ENCODE measurements at places on chromosomes 6 and 20. TPM values are rescaled to one million over a fixed set of nuclear protein-coding genes. Genes with fewer than 3 reads are reported as not detected.

DNA sequence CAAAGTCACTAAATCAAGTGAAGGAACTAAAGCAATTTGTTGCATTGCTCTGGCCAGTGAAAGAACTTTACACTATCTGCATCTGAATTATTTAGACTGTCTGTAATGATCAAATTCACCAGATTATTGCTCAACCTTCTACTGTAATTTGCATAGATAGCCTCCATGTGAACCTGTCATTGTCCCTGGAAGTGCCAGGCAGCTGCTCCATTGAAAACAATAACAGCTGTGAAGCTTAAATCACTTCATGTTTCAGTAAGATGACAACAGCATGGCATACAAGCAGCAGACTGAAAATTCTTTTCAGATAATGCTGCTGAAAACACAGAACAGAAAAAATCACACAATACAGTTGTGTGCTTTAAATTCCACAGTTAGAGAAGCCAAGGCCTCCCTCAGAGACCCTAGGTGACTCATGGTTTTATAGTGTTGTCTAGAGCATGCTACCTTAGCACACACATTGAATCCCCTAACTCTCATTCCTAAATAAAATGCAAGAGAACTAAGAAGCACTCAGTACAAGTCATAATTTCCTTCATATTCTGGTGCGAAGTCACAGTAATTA lies 248.9 kb downstream of the TPBG start:
- DNase-seq, result no peak

GRCh38 chr6:31859923-31860322 lies 2.7 kb downstream of the NEU1 start:
- no peak for DNase-seq

- DNase-seq, result no peak
Observed at GRCh38 chr6:82554666-82555065, 191.0 kb downstream of the TPBG start.

Gene MAS1
- not detected for polyA plus RNA-seq

DNA sequence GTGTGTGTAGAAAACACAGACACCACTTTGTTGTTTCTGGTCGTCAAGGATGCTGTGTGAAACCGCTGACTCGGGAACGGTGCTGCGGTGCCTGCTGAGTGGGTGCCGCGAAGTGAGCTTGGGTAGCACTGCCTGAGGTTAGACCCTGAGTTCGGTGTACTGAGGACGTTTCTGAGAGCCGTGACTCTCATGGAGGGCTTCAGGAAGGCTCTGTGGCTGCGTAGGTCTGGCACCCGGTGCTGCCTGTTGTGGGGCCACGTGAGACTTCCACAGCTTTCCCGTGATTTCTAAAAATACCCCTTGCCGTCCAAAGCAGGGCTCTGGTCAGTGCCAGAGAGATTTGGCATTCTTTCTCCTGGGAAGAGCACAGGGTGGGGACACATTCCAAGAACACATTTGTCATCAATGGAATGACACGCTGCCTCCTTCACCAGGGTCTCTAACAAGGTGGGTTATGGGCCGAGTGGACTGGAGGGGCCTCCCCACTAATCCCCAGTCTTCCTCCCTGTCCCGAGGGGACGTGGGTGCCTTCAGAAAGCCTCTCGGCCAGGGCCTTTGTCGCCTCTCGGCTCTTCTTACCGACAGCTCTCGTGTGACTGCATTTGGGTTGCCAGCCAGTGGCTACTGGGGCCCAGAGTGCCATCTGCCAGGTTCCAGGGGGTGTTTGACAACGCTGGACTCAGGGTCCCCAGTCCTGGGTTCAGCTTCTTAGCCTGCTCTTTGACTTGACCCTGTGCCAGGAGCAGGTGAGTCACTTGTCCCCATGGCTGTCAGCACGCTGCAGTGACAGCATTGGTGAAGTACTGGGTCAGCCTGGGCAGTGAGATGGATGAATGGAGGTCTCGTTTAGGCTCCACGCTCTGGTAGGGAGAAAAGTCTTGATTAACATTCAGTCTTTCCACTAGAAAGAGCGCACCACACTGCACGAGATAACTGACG lies 62.2 kb downstream of the SYNJ2 start:
- no peak for DNase-seq

DNA sequence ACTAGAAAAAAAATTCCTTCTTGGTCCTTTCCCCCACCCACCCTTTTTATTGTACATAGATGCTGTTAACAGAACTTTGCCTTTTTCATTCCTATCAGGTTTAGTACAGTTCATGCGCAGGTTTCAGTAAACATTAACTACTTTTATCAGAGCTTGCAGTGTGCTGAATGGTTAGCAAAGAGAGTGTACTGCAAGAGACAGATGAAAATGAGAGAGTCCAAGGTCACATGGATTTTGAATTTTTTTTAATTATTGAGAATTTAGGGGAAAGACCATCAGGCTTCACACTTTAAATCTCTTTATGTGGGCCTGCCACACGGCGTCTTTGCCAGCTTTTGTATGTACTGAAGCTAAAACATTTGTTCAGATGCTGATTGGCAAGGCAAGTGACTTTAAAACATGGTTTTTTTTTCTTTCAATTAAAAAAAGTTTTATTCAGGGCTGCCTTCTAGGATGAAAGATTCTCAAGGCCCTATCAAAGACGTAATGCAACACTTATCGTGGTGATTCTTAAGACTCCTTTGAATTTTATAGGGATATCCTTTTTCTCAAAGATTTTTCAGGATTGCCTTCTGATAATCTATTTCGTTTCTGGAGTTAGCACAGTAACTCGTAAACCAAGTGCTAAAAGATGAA lies 32.2 kb downstream of the RREB1 start:
- DNase-seq, result no peak

GRCh38 chr6:29236060-29236459 lies 65.4 kb downstream of the OR2J2 start:
- DNase-seq, result no peak

DNA sequence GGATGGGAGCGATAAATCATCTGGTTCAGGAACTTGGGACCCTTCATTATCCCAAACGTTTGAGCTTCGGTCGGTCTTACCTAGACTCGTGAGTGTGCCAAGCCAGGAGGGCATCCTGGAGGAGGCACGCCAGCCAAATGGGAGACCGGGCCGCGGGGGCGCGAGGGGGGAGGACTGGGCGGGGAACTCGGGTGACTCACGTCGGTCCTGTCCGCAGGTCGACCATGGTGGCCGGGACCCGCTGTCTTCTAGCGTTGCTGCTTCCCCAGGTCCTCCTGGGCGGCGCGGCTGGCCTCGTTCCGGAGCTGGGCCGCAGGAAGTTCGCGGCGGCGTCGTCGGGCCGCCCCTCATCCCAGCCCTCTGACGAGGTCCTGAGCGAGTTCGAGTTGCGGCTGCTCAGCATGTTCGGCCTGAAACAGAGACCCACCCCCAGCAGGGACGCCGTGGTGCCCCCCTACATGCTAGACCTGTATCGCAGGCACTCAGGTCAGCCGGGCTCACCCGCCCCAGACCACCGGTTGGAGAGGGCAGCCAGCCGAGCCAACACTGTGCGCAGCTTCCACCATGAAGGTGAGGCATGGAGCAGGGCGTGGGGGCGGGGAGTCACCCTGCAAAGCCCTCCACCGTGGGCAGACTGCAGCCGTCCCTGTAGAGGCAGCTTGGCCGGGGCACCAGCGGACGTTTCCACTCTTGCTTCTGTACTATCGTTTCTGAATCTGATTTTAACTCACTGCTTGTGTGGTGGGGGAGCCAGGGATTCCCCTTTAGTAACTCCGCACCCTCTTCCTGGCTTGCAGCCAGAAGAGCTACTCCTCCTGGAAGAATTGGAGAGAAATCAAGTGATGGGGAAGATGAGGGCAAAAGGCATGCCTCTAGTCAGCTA lies 2.7 kb downstream of the BMP2 start:
- DNase-seq, result no peak

Gene CD24
- 602 TPM for polyA plus RNA-seq

GRCh38 chr6:157106487-157106886 lies 216.8 kb downstream of the TMEM242 start:
- peak; percentile 28 for DNase-seq

Gene DNMT3B
- polyA plus RNA-seq, result 9.5 TPM

DNA sequence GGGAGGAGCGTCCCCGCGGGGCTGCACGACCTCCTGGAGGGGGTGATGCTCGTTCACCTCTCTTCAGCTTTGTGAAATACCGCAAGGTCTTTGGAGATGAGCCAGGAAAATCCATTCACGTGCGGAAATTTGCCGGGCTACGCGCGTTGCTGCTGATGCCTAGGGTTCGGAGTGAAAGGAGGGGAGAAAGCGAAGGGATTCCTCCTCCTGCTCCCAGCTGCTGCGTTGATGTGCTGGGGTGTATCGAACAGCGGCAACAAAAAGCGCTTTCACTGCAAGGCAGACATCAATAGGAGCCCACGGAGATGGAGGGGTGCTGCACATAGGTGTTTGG lies 391 bp upstream of the B3GAT2 start:
- DNase-seq, result no peak

DNA sequence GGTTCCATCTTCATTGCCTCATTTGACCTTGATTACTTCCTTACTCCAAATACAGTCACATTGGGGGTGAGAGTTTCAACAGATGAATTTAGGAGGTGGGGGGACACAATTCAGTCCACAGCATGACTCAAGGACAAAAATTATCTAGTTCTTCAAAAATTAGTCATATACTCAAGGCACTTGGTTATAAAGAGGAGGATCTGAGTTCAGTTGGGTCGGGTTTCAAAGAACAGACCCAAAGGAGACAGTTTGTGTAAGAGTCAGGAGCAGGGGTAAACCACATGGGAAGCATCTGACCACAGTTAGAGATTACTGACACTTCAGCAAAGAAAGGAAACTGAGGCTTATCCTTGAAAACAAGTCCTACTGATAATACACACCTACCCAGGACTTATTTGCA lies 138.0 kb downstream of the TBC1D7 start:
- no peak for DNase-seq

- no peak for DNase-seq
Observed at GRCh38 chr20:37154684-37155298, 24.3 kb upstream of the RPN2 start.

GRCh38 chr6:133568970-133569889 lies 319.7 kb upstream of the TCF21 start:
- peak; percentile 92 for DNase-seq

Gene HRH3
- not detected for polyA plus RNA-seq

Gene AFDN
- polyA plus RNA-seq, result 17.5 TPM

GRCh38 chr6:158514176-158514575 lies 45.7 kb upstream of the TMEM181 start:
- DNase-seq, result no peak

DNA sequence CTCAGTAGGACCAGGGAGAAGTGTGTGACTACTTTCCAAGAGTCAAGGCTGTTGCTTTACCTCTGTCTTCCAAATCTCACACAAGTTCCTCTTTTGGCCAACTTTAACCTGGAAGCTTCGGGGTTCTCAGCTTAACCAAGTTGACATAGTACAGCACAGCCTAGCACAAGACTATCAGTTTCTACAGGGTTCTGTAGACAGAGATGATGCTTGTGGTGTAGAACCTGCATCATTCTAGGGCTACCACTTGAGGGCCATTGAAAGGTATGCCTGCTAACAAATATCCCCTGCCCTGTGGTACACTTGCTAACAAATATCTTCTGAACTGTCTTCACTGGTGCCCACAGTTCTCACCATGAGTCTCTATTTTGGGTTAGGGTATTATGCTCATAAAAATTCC lies 62.0 kb upstream of the MAP3K7 start:
- DNase-seq, result no peak

DNA sequence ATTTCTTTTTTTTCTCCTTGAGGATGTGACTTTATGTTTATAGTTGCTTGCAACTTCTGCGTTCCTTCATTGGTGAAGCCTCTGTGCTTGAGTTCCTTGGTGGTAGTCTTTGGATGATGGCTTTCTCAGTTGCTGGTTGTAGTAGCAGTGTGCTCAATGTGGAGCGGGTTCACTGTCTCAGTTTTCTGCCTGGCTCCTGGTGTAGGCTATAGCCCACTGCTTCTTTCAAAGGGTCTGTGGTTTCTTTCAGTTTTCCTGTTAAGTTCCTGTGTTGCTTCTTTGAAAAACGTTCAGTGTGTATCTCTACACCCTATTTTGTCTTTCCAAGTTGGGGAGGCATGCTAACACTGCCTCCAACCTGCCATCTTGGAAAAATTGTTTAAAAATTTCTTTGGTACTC lies 33.9 kb upstream of the ZBTB24 start:
- no peak for DNase-seq

Gene TGM3
- 0.03 TPM for polyA plus RNA-seq

Gene TSPO2
- polyA plus RNA-seq, result not detected

DNA sequence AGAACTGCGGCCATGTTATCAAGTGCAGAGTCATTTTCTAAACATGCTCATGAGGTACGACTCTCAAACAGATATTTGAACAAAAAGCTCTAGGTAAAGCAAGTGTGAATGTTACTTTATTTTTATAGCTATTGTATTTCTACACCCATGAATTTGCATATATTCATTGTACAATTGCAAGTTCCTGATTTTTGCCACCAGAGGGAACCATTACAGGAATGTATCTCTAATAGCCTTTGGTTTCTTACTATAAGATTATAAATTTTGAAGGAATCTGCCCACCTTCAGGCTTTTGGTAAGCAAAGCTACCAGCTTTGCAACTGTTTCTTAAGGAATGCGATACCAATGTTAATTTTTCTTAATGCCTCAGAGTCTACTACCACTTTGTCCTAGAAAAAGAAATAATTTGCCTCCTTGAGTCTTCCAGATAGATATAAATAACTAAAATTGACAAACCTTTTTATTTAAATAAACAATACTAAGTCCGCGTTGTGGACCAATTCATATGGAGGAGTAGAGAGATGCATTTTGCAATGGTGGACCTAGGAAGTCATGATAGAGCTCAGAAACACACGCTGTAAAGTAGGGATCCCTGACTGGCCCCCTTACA lies 125.4 kb upstream of the SAMD5 start:
- DNase-seq, result peak; percentile 5

Data from A549 (cell line).